ENCODE measurements at places on chromosomes 5 and 9.

DNA sequence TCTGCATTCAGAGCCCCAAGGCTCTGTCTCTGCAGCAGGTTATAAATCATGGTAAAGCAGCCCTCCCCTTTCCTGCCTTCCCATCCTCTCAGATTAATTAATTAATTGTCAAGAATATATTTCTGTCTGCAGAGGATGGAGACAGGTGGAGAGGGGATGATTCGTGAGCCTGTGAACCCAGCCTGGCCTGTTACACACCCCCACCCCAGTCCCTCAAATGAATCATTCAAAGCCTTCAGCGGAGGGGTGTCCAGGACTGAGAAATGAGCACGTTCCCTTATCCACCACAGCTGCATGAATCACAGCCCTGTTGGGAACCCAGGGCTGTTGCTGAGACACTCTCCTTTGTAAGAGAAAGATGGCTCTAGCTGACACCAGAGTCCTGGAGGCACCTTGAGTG lies 56.0 kb downstream of the NIPAL4 start:
- DNase-seq: peak; percentile 93

- no peak for DNase-seq
Observed at GRCh38 chr9:18935541-18935940, 97.5 kb downstream of the SAXO1 start.

- peak; percentile 92 for DNase-seq
Observed at GRCh38 chr5:147554261-147554817, 44.5 kb upstream of the DPYSL3 start.

DNA sequence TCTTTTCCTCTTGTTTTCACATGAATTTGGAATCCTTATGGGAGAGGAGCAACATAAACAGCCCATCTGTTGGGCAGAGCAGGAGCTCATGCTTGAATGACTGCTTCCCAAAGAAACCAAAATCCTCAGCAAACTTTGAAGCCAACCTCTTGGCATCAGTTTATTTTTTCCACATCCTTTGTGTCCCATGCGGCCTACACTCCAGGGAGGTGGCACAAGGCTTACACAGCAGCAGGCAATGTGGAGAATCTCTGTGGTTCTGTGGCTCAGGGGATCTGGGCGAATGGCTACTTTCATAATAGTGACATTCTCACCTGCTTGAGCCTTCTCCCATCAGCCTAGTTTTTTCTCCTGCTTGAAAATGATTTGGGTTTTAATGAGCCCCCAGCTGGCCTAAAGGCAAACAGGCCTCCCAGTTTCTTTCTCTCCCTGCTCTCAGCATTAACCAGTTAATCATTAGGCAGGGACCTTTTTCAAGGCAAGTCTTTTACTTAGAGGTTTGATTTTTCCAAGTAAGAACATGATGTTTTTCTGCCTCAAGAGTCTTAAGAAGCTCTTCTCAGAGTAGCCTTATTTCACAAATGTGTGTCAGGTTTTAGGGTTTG lies 370.3 kb downstream of the ARHGEF28 start:
- DNase-seq: no peak

DNA sequence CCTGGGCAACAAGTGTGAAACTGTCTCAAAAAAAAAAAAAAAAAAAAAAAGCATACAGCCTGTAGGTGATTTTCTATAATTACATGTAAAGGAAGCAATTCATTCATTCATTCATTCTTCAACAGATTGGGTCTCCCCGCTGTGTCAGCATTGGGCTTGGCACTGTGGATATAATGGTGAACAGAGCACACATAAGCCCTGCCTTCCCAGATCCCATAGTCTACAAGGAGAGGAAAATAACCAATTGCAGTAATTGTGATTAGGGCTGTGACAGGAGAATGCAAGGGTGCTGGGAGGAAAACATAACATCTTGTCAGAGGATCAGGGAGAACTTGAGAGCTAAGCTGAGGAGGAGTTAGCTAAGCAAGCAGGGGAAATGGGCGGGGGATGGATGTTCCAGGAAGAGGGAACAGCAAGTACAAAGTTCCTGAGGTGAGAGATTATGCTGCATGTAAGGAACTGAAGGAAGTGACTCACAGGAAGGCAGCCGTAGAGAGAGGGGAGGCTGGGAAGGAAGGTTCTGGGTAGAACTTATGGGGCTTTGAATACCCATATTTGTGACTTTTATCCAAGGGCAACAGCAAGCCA lies 24.0 kb upstream of the KLF9 start:
- peak; percentile 52 for DNase-seq

DNA sequence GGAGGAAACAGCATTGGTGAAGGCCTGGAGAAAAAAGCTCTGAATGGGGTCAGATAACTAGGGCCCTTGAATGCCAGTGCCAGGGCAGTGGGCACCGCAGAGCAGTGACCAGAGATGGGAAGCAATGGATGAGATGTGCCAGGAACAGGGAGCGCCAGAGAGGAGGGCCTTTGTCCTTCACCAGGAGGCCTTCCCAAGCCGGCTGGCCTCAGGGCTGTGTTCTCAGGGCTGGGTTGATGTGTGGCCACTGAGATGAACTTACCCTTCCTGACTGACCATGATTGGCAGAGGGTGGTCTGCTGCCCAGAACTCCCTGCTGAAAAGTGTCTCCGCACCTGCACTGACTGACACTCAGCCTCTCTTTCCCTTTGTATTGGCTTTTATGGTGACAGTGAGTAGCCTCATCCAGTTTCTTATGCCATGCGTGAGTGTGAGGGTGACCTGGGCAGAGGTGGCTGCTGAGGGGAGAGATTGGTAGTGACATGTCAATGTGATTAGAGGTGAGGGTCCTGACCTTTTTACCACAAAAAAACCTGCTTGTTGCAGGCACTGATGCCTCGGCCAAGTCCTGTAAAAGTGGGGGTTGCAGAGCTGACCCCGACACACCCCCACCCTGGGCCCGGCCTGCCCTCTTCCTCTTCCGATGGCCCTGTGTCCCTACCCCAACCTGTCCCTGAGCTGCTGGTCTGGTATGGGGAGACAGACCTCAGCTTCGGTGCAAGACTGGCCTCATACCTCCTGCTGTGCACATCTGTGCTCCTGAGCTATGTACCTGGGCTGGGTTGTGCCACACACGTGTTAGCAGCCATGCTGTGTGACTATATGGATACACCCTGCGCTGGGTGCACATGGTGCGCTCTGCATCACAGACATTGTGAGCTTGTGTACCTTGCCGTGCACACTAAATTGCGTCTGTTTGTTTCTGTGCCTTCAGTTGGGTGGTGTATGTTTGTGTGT lies 57.1 kb upstream of the PSD2 start:
- no peak for DNase-seq

- peak; percentile 8 for DNase-seq
Observed at GRCh38 chr5:113682497-113683136, 169.1 kb downstream of the YTHDC2 start.

GRCh38 chr5:106521701-106522100 lies 1149.0 kb downstream of the EFNA5 start:
- peak; percentile 76 for DNase-seq

- no peak for DNase-seq
Observed at GRCh38 chr9:98536542-98537173, 172.1 kb downstream of the GABBR2 start.

GRCh38 chr9:76605321-76605900 lies 146.4 kb downstream of the GCNT1 start:
- no peak for DNase-seq

DNA sequence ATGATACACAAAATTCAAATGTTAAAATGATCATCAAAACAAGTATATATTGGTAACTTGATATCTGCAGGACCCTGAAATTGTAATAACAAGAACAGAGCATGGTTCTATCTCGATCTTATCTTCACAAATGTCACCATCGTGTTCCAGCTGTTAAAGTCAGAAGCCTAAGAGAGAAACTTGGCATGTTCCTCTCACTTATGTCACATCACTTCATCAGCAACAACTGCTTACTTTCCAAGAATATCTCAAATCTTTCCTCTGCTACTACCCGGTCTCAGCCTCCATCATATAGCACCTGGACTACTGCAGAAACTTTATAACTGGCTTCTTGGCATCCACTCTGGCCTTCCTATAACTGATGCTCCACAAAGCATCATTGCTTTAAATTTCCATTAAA lies 84.9 kb downstream of the FBN2 start:
- DNase-seq: no peak
